Stimulated activated CD4-positive, alpha-beta T cell treated with anti-CD3 and anti-CD28 coated beads, Interleukin-2, amount 100 ng/mL, for 4 hours (primary cell): ENCODE measurements at places on chromosomes 6 and 20.

DNA sequence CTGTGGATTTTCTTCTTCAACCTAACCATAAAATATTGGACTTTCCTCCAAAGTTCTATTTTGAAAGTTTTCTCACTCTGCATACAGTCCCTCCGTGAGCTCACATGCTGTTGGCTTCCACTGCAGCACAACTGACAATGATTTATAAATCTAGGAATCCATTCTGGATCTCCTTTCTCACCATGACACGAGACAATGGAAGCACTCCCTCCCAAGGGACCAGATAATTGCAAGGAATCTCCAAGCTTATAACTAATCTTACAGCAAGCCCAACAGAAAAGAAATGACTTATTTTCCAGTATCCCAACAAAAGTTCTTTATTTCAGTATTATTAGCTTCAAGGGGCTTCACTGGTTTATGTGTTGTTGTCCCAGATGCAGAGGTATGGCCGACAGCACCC, 729.0 kb downstream of the RFPL4B start:
- no peak for DNase-seq

GRCh38 chr6:154428897-154429296, 72.3 kb upstream of the IPCEF1 start:
- no peak for DNase-seq

- DNase-seq: no peak
Measured at GRCh38 chr20:53789989-53790675, 196.5 kb upstream of the ZNF217 start.

DNA sequence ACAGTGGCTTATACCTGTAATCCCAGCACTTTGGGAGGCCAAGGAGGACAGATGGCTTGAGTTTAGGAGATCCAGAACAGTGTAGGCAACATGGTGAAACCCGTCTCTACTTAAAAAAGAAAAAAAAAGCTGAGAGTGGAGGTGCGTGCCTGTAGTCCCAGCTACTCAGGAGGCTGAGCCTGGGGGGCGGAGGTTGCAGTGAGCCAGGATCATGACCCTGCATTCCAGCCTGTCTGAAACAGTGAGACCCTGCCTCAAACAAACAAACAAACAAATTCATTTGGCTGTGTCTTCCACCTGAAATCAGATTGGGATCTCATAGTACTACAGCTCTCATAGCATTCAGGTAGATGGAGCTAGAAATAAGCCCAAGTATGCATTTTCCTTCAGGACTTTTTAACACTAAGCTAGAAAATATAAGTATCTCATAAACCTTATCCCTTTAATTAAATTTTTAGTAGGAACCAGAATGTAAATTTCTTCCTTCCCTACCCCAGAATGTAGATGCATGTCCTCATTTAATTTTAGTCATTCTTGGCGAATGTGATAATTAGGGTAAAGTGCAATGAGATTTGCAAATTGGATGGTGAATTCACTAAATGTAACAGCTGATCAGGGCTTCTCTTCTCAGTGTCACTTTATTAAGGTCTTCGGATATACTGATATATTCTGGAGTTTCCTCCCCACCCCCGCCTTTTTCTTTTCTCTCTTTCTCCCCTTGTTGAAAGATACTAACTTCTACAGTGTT, 190.4 kb downstream of the CDKAL1 start:
- DNase-seq: no peak

GRCh38 chr6:27795697-27796494, 116.3 kb downstream of the OR2B2 start:
- DNase-seq: peak; percentile 54

DNA sequence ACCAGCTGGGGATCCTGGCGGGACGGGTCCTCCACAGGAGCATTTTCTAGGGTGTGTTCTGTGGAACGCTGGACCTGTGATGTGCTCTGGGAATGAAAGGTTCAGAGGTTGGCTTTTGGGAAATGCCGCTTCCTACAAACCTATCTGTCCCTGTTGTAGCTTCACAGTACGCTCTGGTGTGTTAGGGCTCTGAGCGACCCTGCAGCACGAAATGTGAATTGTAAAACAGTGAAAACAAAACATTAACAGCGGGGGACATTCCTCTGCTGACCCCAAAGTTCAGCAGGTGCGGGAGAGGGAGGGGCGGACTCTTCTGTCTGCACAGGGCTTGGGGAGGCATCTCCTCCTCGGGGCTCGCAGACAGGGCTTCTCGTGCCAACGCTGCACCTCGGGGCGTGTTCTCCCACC, 155.9 kb downstream of the NRN1 start:
- DNase-seq: no peak

GRCh38 chr20:17281478-17281877, 54.6 kb downstream of the PCSK2 start:
- DNase-seq: no peak

GRCh38 chr20:59575216-59575615, 29.1 kb upstream of the PHACTR3 start:
- no peak for DNase-seq

- no peak for DNase-seq
Measured at GRCh38 chr6:132005178-132005577, 54.0 kb upstream of the CCN2 start.

- no peak for DNase-seq
Measured at GRCh38 chr6:20497216-20498040, 36.8 kb upstream of the CDKAL1 start.

DNA sequence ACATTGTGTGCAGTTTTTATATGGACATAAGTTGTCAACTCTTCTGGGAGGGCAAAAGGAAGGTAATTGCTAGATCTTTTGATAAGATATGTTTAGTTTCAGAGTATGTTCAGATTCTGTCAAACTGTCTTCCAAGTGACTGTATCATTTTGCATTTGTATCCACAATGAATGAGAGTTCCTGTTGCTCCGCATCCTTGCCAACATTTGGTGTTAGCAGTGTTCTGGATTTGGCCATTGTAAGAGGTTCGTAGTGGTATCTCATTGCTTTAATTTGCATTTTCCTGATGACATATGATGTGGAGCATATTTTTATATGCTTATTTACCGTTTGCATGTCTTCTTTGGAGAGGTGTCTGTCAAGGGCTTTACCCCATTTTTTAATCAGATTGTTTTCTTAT, 150.2 kb downstream of the CDKAL1 start:
- DNase-seq: no peak

DNA sequence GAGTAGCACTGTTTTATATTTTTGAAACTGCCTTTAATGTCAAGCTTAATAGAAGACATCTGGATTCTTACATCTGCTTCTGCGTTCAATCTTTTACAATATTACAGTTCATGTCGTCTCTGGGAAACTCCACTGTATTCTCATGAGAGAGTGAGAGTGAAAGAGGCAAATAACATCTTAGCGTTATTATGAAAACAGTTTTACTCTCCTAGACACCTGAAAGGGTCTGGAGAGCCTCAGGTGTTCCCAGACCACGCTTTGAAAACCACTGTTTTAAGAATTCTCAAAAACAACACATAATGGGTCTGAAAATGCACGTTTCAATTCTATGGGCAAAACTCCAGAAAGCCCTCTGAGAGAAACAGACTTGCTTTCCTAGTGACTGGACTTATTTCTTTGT, 63.3 kb downstream of the ARHGAP18 start:
- no peak for DNase-seq

GRCh38 chr6:109916759-109917158, 61.4 kb upstream of the GPR6 start:
- no peak for DNase-seq

DNA sequence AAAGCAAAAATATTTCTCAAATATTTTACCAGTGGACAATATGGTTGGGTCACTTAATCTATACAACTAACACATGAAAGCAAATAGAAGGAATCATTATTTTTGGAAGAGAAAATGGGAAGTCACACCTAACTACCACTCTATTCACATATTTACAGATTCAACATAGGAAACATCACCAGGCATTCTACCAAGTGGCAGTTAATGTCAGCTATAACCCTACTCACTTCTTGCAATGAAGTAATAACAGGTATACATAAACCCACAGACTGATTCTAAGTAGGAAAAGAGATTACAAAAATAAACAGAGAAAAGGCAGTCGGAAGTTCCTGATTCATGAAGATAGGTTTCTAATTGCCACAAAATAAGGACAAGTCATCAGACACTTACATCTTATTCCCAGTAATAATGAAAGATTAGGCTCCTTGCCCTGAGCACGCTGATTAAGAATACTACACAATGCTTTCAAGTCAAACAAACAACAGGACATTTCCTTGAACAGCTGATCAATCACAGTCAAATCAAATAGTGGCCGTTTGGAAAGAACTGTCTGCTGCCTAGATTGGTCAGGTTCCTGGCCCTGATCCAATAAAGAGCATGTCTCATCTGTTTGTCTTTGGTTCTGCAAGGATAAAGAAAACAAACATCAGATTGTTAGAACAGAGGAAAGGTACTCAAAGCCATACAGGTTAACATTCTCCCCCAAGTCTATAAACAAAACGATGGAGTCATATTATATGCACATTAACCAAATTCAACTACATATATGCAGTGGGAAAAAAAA, 79.2 kb upstream of the PLN start:
- DNase-seq: no peak

GRCh38 chr6:106800379-106800778, 171.0 kb downstream of the QRSL1 start:
- DNase-seq: no peak

- DNase-seq: peak; percentile 40
Measured at GRCh38 chr20:4108495-4109306, 93.3 kb upstream of the RNF24 start.

GRCh38 chr6:168158980-168159349, 80.0 kb upstream of the FRMD1 start:
- no peak for DNase-seq

- no peak for DNase-seq
Measured at GRCh38 chr6:108884211-108885059, 36.2 kb downstream of the ARMC2 start.

DNA sequence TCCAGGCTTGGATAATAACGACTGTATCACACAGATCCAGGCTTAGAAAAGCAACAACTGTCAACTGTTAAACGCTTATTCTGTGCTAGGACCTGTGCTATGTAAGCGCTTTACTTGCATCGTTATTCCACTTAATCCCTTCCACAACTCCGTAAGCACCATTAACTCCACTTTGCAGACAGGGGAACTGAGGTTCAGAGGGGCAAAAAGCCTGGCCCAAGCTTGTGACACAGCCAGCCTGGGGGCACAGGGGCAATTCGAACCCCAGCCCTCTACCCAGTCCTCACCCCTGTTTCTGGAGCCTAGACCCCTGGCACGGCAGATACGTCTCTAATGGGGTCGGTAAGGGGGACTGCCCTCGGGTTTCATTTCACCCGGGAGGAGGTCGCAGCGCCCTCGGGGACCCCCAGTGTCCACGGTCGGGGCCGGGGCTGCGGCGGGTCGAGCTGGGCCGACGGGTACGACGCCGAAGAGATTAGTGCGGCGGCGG, 411 bp downstream of the DSN1 start:
- no peak for DNase-seq

DNA sequence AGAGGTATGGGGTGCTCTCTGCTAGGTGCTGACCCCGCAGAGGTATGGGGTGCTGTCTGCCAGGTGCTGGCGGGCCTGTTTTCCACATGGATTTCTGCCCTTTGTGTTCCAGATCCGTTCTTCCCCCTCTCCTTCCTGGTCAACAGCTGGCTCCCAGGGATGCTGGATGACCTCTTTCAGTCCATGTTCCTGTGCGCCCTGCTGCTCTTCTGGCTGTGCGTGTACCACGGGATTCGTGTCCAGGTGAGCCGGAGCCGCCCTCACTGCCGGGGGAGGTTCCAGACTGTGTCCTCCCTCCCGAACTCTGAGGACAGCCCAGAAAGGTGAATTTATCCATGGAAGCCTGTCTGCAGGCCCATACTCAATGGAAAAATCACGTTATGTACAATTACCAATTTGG, 36.3 kb downstream of the DYNLT1 start:
- DNase-seq: no peak

DNA sequence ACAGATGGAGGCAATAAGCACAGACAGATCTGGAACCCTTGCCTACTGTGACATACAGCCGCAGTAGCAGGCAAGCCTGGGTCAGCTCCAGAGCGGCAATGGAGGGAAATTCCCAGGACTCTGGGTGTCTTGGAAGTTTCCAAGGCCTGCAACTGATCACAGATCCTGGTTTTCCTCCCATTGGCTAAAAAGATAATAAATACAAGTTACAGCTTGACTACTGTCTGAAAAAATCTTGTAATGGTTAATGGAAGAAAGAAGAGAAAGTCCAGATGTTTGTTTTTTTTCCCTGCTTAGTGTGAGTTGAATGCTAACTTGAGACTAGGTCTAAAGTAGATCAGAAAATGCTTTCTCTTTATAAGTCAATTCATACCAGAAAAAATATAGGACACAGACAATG, 307.6 kb downstream of the ALDH8A1 start:
- DNase-seq: no peak

DNA sequence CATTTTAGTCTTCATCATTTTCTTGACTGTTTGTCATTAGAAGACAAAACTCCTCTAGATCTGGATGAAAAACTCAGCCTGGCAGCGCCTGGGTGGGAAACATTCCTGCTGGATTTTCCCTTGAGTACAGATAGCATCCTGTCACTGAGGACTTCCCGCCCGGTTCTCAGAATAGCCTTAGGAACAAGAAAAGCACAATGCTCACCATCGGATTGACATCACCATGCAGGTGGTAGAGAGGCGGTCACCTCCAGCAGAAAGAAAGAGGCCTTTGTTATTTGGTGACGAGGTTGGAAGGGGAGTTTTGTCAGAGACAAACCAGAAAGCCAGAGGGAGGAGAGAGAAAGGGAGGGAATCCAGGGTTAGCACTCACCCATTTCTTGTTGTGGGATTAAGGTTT, 39.8 kb downstream of the KIF25 start:
- DNase-seq: no peak

GRCh38 chr20:52601295-52601971, 370.7 kb upstream of the TSHZ2 start:
- DNase-seq: no peak

DNA sequence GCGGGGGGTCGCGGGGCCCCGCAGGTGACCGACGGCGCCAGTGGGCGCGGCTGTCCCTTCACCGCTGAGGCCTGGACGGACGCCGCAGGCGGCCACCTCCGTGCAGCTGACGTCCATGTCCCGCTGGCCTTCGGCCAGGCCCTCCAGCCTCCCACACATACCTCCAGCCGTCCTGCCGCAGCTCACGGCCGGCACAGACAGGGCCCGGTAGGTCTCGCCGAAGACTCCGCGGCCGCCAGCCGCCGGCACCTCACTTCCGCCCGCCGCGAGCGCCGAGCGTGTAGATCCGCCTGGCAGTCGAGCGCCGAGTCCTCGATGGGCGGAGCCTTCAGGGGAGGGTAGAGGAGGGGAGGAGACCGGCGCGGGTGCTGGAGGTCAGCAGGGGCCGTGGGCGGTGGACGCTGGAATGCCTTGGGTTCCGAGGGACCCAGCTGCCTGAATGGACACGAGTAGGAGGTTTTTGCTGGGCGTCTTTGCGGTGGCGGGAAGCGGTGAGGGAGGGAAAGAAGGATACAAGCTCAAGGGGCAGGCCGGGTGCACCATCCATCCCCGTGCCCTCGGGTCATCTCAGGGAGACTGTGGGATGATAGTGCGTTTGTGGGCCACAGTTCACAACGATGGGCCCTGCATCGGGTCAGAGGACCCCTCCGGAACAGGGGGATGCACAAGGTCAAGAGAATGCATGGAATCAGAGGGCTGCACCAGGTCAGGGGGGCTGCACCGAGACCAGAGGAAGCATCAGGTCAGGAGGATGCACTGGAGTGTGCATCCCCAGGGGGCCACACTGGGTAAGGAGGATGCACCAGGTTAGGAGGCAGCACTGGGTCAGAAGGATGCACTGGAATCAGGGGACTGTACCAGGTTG, at the start of gene EXOC2:
TSS of gene EXOC2 (minus strand) at position 282 of the 865 bp plus-strand sequence. CDS start 55,321 bp downstream, outside the sequence.
- peak; percentile 75 for DNase-seq
